T-helper 17 cell (primary cell): ENCODE measurements at places on chromosomes 4 and X.
A peak's percentile ranks its signal among the peaks of the same experiment; 100 is the strongest.

DNA sequence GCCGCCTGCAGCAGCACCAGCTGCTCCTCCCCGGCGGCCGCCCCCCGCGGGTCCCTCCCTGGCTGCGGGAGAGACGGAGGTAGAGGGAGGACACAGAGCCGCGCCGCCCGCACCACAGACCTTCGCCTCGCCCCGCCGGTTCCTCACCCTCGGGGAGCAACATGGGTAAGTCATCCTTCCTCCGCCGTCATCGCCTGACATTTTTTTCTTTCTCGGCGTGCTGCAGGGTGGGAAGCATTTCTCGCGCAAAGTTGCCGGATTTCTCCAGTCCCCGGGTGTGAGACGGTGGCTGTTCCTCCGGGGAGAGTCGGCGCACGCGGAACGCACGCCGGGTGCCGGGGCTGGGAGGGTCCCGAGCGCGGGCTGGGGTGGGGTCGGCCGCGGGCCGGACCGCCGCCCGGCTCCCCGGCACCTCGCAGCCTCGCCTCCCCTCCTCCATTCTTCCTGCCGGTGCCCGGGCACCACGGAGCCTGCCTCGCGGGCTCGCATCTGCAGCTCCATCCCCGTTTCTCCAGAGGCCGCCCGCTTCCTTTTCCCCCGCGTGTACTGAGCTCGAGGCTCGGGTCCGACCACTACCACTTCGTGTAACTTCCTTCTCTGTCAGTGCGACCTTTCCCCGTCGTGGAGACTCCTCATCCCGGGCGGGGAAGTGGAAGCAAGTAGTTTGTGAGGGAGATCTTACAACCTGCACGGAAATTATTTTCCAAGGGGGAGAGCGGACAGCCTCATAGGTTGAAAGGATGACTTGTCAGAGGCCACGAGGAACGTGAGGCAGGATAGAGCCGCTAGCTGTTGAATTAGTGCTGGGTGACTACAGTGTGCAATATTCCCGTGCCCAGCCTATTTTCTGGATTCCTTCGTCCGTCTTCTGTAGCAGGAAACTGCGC, 464 bp downstream of the RAP1GDS1 start:
- DNase-seq = no peak

GRCh38 chrX:70196961-70197720, 19.9 kb downstream of the DGAT2L6 start:
- DNase-seq = peak; percentile 55

DNA sequence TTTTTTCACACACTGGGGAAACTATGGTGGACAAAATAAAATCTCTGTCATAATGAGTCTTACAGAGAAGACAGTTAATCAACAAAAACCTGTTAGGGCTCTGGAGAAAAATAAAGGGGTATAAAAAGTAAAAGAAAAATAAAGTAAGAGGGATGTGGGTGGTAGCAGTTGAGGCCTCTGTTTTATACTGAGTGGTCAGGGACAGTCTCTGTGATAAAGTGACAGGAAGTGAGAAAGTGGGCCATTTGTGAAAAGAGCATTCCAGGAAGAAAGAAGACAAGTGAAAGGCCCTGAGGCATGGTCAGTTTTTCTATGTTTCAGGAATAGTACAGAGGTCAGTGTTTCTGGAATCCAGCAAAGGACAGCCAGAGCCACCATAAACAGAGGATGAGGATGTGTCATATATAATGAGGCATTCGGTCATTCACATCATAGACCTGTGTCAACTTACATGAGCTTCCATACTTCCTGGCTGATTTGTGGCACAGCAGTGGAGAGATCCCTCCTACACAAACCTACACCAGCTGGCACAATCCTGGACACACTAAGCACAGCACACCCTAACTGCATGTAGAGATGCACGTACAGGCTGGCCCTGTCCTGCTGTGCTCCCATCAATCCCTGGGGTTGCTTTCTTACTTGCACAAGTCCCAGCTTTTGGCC, 64.4 kb upstream of the NAP1L5 start:
- no peak for DNase-seq

- DNase-seq = no peak
Observed at GRCh38 chr4:121041307-121042090, 30.8 kb downstream of the NDNF start.

DNA sequence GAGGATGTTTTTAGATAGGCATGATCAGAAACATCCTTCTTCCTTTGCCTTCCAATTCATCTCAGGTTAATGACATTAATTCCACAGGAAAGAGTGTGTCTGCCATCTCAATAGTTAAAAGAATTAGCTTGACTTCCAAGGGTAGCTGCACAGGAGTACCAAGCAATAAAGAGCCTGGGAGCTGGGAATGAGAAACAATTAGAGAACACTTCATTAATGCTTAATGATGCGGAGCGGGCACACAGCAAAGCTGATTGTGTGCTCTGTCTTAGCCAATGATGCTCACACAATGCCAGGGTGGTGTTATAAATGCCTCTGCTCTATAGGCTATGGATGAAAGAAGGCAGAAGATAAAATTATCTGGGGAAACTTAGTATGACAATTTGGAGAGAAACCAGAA, 1052.5 kb upstream of the LCORL start:
- DNase-seq = no peak

- peak; percentile 20 for DNase-seq
Observed at GRCh38 chrX:72121383-72121782, 10.3 kb downstream of the RTL5 start.
